ENCODE measurements at places on chromosomes 6 and 20. TPM values are rescaled to one million over a fixed set of nuclear protein-coding genes. Genes with fewer than 3 reads are reported as not detected.

GPANK1 gene
- total RNA-seq, result 10.1 TPM

CGA gene
- total RNA-seq, result not detected

OR2H1 gene
- not detected for total RNA-seq

AK9 gene
- total RNA-seq, result 6.5 TPM

OPRL1 gene
- 3.0 TPM for total RNA-seq

RNF182 gene
- total RNA-seq, result 0.30 TPM

ARG1 gene
- total RNA-seq, result not detected

MYLK2 gene
- not detected for total RNA-seq

CCR6 gene
- total RNA-seq, result not detected

GSTA3 gene
- total RNA-seq, result not detected

ISM1 gene
- not detected for total RNA-seq

SLC22A16 gene
- total RNA-seq, result not detected

IRF4 gene
- total RNA-seq, result not detected

TNF gene
- under 0.01 TPM for total RNA-seq

LY6G5C gene
- 0.51 TPM for total RNA-seq

TMEM151B gene
- 0.05 TPM for total RNA-seq

TSBP1 gene
- not detected for total RNA-seq

ETV7 gene
- 0.28 TPM for total RNA-seq

ELOVL4 gene
- 7.1 TPM for total RNA-seq

FAM162B gene
- total RNA-seq, result not detected

PRDM13 gene
- not detected for total RNA-seq

SLC22A7 gene
- not detected for total RNA-seq

PTCRA gene
- total RNA-seq, result not detected

ERVFRD-1 gene
- total RNA-seq, result not detected

OR2J3 gene
- total RNA-seq, result not detected

FOXC1 gene
- total RNA-seq, result 0.30 TPM

HLA-DOB gene
- 0.18 TPM for total RNA-seq

SNAI1 gene
- 0.30 TPM for total RNA-seq

MLN gene
- not detected for total RNA-seq

THEMIS gene
- not detected for total RNA-seq

Data from smooth muscle cell of the umbilical artery (primary cell).